Activated CD8-positive, alpha-beta memory T cell treated with anti-CD3 and anti-CD28 coated beads, Interleukin-2, amount 10 ng/mL, durations not matched to agents 7 days and 5 days (primary cell): ENCODE measurements at places on chromosomes 12 and 14.

DNA sequence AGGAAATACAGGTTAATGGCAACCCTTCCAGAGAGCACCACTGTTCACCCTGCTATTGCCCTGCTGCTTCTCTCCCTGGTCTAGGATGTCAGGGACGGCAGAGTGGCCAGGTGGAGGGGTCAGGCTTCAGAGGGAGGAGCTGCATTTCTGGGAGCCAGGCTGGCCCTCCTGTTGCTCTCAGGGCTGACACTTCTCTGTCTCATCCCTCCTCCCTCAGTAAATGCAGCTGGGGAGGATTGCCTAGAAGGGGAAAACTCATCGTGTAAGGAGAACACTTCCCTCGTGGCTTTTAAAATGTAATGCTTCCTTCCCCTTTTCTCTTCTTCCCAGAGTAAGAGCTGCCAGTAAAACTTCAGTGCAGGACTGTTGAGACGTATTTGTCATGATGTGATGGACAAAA, 20.8 kb downstream of the SUSD6 start:
- no peaks in the 10 kb centered on the region for H3K27me3 ChIP-seq
- H3K36me3 ChIP-seq = peaks cover 15% of the 10 kb centered on the region
- no peak overlapping the region for H3K4me3 ChIP-seq
- H3K27ac ChIP-seq = peak overlapping the region; percentile 30
- no peak for DNase-seq

DNA sequence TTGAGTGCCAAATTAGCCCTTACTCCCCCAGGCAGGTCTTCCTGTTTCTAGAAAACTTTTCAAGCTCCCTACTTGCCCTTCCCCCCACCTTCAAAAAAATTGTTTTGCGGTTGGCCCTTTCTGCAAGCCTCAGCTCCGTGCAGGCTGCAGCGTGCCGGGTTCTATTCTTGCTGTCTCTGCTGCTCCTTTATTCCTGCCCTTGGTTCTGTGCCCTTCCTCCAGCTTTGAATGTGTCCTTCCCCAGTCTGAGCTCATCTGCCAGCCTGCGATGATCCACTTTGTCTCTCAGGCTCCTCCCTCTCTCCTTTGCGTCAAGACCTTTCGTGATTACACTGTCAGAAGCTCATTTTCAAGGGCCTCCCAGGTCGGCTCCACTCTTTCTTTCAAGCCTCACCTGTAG, 98.6 kb downstream of the IRF2BPL start:
- no peaks in the 10 kb centered on the region for H3K27me3 ChIP-seq
- H3K36me3 ChIP-seq = peaks cover 1% of the 10 kb centered on the region
- H3K4me3 ChIP-seq = peak overlapping the region; percentile 58
- peak; percentile 82 for DNase-seq
- peak overlapping the region; percentile 89 for H3K27ac ChIP-seq

- DNase-seq = no peak
- no peak overlapping the region for H3K27ac ChIP-seq
- H3K36me3 ChIP-seq = no peaks in the 10 kb centered on the region
- no peak overlapping the region for H3K4me3 ChIP-seq
- no peaks in the 10 kb centered on the region for H3K4me1 ChIP-seq
Measured at GRCh38 chr12:21891751-21892217, 49.4 kb downstream of the ABCC9 start.

DNA sequence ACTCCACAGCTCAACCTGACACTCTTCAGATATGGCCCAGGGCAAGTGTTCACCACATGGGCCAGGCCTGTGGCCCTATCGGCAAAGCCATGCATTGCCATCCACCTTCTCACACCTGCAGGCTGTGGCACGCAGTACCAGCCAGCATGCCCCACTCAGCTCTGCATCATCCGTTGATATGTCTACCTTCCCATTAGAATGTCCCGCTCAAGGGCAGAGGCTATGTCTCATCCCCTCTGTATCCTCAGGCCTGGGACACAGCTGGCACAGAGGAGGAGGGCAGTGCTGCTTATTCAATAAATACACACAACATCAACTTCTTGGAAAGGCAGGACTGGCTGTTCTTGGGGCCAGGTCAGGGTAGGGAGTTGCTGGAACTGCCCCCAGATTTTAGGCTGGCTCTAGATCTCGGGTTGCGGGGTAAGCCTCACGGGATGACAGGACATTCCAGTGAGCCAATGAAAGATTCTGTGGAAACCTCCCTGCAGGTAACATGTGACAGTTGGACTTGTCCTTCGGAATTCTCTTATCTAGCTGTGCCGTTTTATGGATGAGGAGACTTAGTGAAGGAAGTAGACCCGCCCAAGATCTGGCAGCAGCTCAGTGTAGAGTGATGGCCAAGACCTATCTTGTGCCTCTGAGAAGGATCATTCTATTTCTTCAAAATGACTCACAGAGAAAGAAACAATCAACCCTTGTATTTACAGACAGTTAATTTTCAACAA, 25.6 kb downstream of the SYNE3 start:
- H3K4me1 ChIP-seq = peaks cover 39% of the 10 kb centered on the region
- H3K4me3 ChIP-seq = no peak overlapping the region
- no peak for DNase-seq
- no peaks in the 10 kb centered on the region for H3K27me3 ChIP-seq

DNA sequence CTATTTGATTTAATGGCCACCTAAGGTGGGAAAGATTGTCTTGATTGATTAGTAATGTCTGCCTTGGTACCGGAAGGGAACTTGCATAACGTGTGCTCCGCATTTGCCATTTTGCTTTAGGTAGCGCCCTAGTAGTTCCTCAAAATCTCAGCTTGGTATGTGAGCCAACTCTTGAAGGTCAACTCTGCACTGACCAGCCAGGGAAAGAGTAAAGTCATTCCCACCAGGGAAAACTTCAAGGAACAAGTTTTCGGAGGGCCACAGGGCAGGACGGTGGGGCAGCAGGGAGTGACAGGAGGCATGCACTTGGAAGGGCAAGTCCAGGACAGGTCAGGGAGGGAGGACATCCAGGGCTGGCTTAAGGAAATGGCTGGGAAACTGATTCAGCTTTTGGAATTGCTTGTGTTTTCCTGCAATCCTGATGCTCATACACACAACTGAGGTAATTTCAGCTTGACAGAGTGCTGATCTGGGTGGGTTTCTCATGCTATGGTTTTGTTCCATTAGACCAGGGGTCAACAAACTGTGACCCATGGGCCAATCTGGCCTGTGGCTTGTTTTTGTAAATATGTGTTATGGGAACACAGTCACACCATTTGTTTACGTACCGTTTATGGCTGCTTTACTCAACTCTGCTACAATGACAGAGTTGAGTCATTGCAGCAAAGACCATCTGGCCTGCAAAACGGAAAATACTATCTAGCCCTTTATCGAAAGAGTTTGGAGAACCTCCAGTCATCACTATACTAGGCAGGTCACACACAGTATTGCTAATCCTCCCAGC, 184.5 kb downstream of the RBM19 start:
- no peak overlapping the region for H3K4me3 ChIP-seq
- DNase-seq = no peak
- no peak overlapping the region for H3K27ac ChIP-seq
- no peaks in the 10 kb centered on the region for H3K36me3 ChIP-seq
- H3K27me3 ChIP-seq = peaks cover 2% of the 10 kb centered on the region

- peaks cover 3% of the 10 kb centered on the region for H3K27me3 ChIP-seq
- H3K36me3 ChIP-seq = no peaks in the 10 kb centered on the region
- no peak overlapping the region for H3K27ac ChIP-seq
- H3K4me1 ChIP-seq = peaks cover 4% of the 10 kb centered on the region
- no peak overlapping the region for H3K4me3 ChIP-seq
Measured at GRCh38 chr12:107092669-107093416, 506 bp downstream of the CRY1 start.

DNA sequence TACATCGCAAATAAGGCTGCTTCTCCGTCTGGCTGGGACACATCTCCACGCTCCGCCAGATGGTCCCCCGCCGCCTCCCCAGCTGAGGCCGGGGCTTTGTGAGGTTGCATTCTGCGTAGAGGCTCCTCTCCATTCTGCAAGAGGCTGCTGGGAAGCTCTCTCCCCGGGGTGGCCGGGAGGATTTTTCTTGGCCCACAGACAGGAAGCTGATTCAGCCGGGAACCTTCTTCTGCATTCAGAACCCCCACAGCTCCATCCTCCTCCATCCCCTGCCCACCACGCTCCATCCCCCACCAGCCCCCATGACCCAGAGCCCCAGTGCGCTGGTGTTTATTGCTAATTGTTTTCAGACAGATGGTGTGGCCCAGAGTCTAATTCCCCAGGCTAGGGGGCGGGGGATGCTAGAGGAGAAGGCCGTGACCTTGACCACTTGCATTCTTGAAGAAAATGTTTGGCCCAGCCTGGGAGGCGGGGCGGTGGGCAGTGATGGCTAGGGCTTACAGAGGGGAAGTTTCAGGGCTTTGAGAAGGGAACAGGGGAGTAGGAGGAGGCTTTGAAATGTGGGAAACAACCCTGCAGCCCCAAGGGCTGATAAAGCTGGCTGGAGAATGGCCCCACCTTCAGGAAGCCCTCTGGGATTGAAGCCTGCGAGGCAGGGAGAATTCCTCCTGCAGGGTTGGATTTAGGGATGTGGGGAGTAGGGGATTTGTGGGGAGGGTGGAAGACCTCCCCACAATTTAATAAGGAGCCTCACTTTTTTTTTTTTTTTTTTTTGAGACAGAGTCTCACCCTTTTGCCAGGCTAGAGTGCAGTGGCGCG, 88.5 kb upstream of the NCOR2 start:
- H3K27me3 ChIP-seq = peaks cover 19% of the 10 kb centered on the region
- H3K4me3 ChIP-seq = no peak overlapping the region
- no peaks in the 10 kb centered on the region for H3K4me1 ChIP-seq

DNA sequence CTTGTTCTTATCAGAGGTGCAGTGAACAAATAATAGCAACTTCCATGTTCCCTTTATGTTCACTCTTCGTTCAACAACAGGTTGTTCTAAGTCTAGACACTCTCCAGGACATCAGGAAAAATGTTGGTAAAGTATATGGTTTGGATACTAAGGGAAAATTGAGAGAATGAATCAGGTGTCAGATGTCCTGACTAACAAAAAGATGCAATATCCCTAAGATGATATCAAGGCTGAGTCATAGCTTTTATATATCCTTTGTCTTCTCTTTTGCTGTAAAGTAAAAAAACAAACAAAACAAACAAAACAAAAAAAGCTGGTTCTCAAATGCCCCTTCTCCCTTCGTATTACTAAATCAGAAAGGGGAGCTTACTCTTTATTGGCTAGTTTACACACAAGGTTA, 11.1 kb downstream of the GLIPR1L1 start:
- H3K27ac ChIP-seq = no peak overlapping the region
- peaks cover 4% of the 10 kb centered on the region for H3K27me3 ChIP-seq
- peaks cover 12% of the 10 kb centered on the region for H3K36me3 ChIP-seq
- no peak for DNase-seq
- peaks cover 18% of the 10 kb centered on the region for H3K4me1 ChIP-seq
- no peak overlapping the region for H3K4me3 ChIP-seq

GRCh38 chr12:92953747-92954146, 24.7 kb upstream of the EEA1 start:
- no peaks in the 10 kb centered on the region for H3K27me3 ChIP-seq
- H3K36me3 ChIP-seq = no peaks in the 10 kb centered on the region
- no peaks in the 10 kb centered on the region for H3K4me1 ChIP-seq
- H3K27ac ChIP-seq = no peak overlapping the region
- DNase-seq = no peak
- no peak overlapping the region for H3K4me3 ChIP-seq

GRCh38 chr12:24913130-24913529, 35.8 kb downstream of the BCAT1 start:
- H3K27me3 ChIP-seq = no peaks in the 10 kb centered on the region
- H3K4me3 ChIP-seq = no peak overlapping the region
- no peak for DNase-seq
- H3K4me1 ChIP-seq = no peaks in the 10 kb centered on the region
- no peak overlapping the region for H3K27ac ChIP-seq
- H3K36me3 ChIP-seq = no peaks in the 10 kb centered on the region
